Midbrain (tissue), 1 donor: ENCODE measurements at places on chromosomes 6 and 20.

- DNase-seq: no peak
These were observed 299.0 kb downstream of the DOK5 start for GRCh38 chr20:54774426-54774825.

- no peak for DNase-seq
These were observed 91.9 kb downstream of the SLC24A3 start for GRCh38 chr20:19304389-19304788.

DNA sequence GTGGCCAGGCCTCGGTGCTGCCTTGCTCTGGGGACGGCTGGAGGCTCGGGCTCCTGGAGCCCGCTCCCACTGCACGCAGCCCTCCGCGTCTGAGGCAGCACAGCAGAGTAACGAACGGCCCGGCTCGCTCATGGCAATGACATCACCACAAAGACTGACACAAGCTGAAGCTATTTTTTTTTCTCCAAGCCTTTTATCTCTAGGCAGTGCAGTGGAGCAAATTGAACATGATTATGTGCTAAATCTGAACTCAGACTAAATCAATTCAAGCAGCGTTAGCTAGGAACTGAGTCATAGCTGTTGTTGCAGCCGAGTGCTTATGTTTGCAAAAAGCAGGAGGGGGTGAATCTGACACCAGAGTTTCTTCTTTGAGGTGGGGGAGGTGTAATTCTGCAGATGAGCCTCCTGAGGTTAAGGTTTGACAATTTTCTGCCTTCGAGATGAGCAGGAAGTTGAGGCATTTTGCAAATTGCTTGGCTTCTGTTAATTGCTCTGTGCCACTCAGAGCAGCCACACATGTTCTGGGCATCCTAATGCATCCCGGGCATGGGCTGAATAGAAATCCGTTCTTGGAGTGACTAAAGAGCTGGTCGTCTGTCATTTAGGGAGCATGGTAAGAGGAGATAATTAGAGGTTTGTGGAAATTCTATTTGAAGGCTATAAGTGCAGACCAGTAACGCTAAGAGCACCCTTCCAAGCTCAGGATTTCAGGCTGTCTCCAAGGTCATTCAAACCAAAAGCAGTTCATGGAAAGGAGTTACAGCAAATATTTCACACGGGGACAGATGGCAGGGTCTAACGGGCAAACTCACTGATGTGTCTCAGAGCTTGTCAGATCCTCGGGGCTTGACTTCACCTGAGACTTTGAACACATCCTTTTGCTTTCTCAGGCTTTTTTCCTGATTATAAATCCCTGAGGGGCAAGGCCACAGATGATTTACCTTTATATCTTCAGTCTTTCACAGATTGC is 155.1 kb upstream of the ENPP5 start:
- DNase-seq: peak; percentile 73

GRCh38 chr6:92763680-92764079 is 655.7 kb downstream of the EPHA7 start:
- DNase-seq: no peak

DNA sequence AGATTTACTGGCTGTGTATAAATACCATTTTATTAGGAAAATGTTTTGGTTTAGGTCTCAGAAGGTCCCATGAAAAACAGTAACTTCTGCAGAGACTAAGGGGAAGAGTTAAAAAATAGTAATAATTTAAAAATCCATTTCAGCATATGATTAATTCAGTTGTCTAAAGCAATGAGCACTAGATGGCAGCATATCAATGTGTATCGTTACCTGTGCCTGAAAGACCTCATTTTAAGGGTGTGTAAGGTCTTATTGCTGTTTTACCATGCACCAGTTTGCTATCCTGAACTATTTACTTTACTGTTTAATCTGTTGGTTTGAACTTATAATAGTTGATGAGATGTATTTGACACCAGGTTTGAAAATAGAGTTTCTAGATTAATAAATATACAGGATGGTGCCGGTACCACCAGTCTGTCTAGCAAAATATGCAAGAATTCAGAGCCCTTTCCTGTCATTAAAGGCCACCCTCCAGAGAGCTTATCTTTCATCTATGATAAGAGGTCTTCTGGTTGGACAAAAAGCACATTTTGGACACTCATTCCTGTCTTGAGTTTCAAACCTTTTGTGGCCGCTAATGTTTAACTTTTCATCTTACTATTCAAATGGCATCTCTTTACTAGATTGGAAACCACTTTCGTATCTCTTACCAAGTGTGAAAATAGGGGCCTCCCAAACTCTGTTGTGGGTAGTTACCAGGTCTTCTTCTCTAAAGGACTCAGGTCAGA is 8.9 kb upstream of the AHI1 start:
- peak; percentile 18 for DNase-seq

DNA sequence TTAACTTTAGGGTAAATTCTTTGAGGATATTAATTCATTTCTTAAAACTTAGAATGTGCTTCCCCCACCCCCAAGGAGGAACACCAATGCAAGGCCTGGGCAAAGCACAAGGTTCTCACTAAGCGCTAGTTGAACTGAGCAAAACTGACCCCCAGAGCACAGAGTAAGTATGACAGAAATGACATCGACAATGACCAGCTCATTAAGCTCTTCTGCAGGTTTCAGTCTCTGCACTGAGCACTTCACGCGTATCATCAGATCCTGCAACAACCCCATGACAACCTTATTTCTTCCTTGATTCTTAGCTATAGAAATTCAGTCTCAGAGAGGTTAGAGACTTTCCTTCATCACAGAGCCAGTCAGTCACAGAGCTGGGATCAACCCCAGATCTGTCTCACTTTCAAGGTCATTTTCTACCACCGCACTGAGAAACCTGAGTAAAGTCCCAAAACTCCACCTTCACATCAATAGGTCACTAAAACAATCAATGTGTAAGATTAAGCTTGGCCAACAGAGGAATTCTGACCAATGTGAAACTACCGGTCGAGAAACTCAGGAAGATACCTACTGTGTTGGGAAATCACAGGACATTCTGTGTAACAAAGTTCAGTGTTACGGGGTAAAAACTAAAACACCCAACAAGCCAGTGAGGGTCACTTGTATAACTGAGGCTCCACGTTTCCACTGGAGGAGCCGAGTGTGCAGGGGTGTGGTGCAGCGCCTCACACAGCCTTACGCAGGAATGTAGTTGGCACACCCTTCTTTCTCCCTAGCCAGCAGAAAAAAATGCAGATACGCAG is 129.0 kb upstream of the FOXQ1 start:
- DNase-seq: no peak

DNA sequence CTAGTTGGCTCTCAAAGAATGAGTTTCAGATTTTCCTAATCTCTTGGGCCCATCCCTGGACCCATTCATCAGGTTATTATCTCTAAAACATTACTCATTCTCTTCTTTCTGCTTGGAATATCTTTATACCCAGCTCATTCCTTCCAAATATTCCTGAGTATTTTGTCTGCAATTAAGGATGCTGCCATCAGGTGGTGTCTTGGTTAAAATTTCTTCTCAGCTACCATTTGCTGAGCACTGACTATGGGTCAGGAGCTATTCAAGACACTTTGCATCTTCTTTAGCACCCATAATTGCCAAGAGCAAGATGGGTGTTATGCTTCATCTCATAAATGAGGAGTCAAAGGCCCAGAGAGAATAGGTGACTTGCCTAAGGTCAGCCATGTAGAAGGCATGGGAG is 8.4 kb downstream of the SUN5 start:
- no peak for DNase-seq

- peak; percentile 63 for DNase-seq
These were observed 21.6 kb upstream of the MTRF1L start for GRCh38 chr6:153023977-153024708.

GRCh38 chr6:107284805-107285204 is 169.5 kb upstream of the BEND3 start:
- no peak for DNase-seq

DNA sequence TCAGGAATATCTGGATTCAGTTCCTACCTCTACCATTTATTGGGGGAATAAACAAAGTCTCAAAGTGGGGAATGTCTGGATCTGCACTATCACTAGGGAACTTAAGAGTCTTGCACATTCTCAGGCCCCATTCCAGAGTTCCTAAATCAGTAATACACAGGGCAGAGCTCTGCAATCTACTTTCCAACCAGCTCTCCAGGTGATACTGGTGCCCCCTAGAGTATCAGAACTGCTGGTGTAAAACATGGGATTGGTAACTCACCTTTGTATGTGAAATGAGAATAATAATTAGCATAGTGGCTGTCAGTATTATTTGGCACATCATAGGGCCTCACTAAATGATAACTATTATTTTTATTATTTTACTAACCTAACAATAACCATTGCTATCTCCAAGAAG is 278.8 kb upstream of the IMPG1 start:
- no peak for DNase-seq

- no peak for DNase-seq
These were observed 52.1 kb downstream of the PHF20 start for GRCh38 chr20:35823937-35824336.

DNA sequence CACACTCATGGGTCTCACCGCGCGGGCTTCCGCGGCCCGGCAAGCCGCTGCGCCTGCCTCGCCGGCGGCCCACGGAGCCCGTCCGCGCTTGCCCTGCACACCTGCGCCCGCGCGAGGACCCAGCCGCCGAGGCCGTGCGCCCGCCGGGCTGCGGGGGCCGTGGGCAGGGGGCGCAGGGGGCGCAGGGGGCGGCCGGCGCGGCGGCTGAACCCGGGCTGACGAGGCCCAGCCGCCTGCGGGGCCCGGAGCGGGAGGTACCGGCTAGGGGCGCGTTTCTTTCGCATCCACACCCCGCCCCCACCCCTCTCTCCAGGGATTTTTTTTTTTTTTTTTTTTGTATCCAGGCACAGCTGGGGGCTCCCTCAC is 43.8 kb upstream of the OSTM1 start:
- no peak for DNase-seq

DNA sequence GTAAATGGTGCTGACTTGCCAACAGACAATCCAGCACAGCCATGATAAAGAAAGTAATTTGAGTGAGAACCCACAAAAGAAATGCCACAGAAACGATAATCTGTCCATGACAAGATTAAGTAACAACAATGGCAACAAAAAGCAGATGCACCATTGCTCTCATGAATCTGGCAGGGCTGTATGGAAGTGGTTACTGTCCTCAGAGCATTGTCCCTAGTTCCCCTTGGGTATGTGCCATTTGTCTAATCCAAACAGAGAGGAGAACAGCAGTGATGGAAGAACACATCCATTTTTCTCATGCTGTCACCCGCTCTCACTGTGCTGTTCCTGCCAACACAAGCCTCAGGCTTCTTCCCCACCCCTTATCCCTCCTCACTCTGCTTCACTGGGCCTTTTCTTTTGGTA is 65.8 kb downstream of the REV3L start:
- DNase-seq: peak; percentile 74

DNA sequence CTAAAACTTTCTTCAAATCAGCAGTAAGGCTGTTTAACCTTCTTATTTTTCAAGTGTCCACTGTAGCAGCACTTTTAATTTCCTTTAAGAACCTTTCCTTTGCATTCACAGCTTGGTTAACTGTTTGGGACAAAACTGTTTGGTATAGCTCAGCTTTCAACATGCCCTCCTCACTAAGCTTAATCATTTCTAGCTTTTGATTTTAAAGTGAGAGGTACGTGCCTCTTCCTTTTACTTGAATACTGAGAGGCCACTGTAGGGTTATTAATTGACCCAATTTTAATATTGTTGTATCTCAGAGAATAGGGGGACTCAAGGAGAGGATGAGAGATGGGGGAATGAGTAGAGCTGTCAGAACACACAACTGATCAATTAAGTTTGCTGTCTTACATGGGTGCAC is 129.5 kb upstream of the MMS22L start:
- no peak for DNase-seq

DNA sequence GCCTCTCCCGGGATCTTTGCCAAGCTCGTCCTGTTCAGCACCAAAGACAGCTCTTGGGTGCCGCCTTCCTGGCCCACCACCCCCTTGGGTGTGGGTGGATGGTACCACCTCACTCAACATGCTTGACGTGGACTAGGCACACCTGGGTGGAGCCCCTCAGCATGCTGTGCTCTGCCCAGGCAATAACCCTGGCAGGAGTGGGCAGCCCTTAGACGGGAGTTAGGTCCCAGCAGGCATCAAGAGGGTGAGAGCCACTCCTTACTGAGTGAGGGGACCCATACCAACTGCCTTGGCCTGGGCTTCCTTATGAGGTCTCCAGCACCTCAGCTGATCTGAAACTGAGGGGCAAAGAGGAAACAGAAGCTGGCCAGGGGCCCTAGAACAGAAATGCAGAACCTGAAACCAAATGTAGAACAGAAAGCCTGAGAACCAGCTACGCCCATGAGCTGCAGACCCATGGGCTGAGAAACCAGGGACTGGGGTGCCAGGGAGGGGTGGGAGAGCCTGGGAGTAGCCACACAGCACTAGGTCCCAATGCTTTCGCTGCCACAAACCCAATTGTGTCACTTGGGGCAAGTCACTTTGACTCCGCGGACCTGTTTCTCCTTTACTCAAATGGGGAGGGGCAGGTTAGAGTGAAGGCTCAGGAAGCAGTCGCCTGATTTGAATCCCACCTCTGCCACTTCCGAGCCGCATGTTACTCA is 2.0 kb downstream of the FGD2 start:
- DNase-seq: no peak

GRCh38 chr6:106510090-106510970 is 119.0 kb downstream of the RTN4IP1 start:
- DNase-seq: no peak

DNA sequence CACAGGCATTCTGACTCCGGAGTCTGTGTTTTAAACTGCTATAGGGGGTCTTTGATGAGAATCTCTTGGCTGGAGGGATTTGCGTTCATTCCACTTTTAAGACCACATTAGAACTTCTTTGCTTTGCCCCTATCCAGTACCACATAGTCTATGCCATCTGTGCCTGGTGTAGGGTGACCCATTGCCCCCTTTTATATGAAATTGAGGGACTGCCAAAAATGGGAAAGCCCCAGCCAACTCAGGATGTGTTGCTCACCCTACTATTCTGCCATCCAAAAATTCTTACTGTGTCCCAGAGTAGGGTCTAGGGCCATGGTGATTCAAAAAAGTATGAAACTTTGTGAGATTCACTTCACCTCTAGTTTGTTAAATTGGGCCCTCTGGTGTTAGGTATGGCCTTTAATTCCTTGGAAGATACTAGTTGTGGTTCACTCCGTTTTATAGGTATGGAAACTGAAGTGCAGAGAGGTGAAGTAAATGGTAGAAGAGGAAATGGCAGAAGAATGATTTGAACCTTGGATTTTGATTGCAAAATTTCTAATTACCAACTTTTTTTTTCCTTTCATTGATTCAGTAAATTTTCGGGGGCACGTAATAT is 1.4 kb downstream of the PFDN4 start:
- DNase-seq: no peak

- no peak for DNase-seq
These were observed 31.4 kb upstream of the ID1 start for GRCh38 chr20:31573555-31574321.

GRCh38 chr6:136326038-136326553 is 36.5 kb upstream of the BCLAF1 start:
- no peak for DNase-seq

DNA sequence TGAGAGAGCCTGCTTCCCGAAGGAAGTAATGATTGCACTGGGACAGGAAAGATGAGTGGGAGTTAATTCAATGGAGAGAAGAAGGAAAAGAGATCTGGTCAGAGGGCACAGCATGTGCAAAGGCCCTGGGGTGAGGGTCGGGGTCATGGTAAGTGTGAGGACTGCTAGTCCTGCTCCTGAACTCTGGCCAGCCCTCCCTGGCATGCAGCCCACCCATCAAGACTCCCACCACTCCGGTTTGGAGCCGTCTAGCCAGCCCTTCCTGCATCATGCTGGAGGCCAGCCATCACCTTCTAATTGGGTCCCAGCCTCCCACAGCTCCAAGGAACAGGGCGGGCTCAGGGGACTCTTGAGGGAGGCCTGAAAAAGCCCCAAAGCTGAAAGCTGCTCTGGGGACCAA is 42.1 kb downstream of the SRSF3 start:
- DNase-seq: no peak

GRCh38 chr6:133806382-133807140 is 82.4 kb upstream of the TCF21 start:
- DNase-seq: no peak

- no peak for DNase-seq
These were observed 13.3 kb downstream of the OR2H2 start for GRCh38 chr6:29598172-29598747.
